ENCODE measurements at places on chromosomes 2 and 18. TPM values are rescaled to one million over a fixed set of nuclear protein-coding genes. Genes with fewer than 3 reads are reported as not detected.

GRCh38 chr2:218615868-218616315 is 8.2 kb downstream of the PLCD4 start:
- no peak overlapping the region for H3K4me3 ChIP-seq
- no peaks in the 10 kb centered on the region for H3K4me1 ChIP-seq
- no peak overlapping the region for H3K27ac ChIP-seq
- H3K36me3 ChIP-seq, result no peaks in the 10 kb centered on the region

Gene C2orf66
- total RNA-seq, result not detected

DNA sequence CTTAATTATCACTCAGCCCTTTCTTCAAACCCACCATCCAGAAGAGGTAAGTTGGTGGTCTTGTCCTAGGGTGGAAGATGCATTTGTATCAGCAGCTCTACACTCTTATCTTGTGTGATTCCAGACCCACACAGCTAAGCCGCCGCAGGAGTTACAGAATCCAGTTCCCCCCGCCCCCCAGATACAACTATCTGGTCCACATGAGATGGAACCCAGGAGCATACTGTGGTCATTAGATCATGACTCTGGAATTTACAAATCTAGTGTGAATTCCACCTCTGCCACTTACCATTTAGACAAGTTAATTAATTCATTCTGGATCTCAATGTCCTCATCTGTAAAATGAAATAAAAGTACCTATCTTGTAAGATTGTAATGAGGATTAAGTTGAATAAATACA is 486.4 kb downstream of the BCL11A start:
- H3K27me3 ChIP-seq, result no peaks in the 10 kb centered on the region
- H3K4me3 ChIP-seq, result no peak overlapping the region
- no peaks in the 10 kb centered on the region for H3K4me1 ChIP-seq
- no peaks in the 10 kb centered on the region for H3K36me3 ChIP-seq
- no peak overlapping the region for H3K27ac ChIP-seq

Gene CKAP2L
- 3.4 TPM for total RNA-seq

DNA sequence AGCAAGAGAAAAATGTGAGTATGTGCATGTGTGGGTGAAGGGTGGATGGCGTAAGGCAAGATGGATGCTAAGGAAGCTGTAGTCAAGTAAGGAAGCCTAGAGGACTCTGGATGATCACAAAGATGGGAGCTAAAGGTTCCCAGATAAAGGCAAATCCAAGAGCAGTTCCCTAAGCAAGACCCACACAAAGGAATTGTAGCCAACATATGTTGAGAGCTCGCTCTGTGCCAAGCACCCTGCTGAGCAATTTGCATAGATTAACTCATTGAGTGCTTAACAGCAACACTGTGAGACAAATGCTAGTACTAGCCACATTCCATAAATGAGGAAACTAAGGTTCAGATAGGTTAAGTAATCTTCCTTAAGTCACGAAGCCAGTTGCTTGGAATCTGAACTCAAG is 132.6 kb downstream of the C1D start:
- H3K4me1 ChIP-seq, result no peaks in the 10 kb centered on the region
- H3K36me3 ChIP-seq, result no peaks in the 10 kb centered on the region
- no peak overlapping the region for H3K27ac ChIP-seq

- H3K4me3 ChIP-seq, result no peak overlapping the region
- no peaks in the 10 kb centered on the region for H3K36me3 ChIP-seq
- H3K4me1 ChIP-seq, result no peaks in the 10 kb centered on the region
Observed at GRCh38 chr2:103814016-103814415, 1039.9 kb upstream of the POU3F3 start.
